ENCODE measurements at places on chromosomes 7 and 10.

- DNase-seq = no peak
Observed at GRCh38 chr7:139358541-139359365, 941 bp upstream of the LUC7L2 start.

GRCh38 chr7:70506434-70506833, 625.5 kb upstream of the GALNT17 start:
- DNase-seq = no peak

DNA sequence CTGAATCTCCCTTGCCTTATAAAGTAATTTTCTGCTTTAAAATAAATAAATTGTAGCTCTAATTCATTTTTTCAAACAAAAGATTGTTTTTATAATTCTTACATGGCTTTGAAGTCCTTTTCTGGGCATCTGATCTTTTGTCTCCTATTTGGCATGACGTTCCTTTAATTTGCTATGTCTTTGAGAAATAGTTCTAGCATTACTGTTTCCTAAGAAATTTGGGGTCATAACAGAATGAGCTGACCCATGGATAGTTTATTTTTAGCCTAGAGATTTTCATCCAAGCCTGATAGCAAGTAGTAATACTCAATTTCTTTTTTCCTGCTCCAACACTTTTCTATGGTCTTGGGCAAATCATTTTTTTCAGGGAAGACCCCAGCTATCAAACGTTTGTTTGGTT, 31.4 kb downstream of the CCDC71L start:
- no peak for DNase-seq

GRCh38 chr10:7409045-7409731, 1.6 kb downstream of the SFMBT2 start:
- DNase-seq = no peak

GRCh38 chr7:80057488-80057887, 77.1 kb upstream of the GNAI1 start:
- DNase-seq = no peak

- no peak for DNase-seq
Observed at GRCh38 chr10:79482304-79482703, 30.0 kb upstream of the EIF5AL1 start.

GRCh38 chr10:15262036-15262713, 93.7 kb upstream of the NMT2 start:
- DNase-seq = no peak

DNA sequence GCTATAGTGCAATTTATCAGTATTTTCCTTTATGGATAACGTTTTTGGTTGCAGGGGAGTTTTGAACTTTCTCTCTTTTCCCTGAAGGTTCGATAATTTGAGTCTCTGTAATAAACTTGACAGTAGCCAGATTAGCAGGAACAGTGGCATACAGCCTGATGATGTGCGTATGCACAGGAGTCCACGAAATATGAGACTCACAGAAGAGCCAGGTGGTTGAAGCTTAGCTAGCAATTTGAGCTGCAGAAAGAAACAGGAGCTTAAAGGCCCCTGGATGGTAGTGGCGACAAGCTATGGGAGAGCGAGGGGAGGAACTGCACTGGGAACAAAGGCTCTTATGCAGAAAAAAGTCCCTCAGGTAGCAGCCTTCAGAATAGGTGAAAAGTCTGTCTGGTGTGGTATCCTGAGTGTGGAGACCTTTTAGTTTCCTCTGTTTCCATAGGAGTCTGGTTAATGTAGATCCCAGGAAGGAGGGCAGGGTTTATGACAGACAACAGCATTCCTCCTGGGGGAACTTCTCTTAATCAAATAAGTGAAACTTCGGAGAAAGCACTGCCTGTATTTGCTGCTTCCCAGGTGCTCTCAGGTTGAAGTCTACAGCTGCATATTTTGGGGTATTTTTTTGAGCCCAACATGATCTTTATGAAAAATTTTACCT, 32.7 kb downstream of the FANK1 start:
- DNase-seq = no peak

- no peak for DNase-seq
Observed at GRCh38 chr10:132742837-132743194, 43.1 kb downstream of the NKX6-2 start.

DNA sequence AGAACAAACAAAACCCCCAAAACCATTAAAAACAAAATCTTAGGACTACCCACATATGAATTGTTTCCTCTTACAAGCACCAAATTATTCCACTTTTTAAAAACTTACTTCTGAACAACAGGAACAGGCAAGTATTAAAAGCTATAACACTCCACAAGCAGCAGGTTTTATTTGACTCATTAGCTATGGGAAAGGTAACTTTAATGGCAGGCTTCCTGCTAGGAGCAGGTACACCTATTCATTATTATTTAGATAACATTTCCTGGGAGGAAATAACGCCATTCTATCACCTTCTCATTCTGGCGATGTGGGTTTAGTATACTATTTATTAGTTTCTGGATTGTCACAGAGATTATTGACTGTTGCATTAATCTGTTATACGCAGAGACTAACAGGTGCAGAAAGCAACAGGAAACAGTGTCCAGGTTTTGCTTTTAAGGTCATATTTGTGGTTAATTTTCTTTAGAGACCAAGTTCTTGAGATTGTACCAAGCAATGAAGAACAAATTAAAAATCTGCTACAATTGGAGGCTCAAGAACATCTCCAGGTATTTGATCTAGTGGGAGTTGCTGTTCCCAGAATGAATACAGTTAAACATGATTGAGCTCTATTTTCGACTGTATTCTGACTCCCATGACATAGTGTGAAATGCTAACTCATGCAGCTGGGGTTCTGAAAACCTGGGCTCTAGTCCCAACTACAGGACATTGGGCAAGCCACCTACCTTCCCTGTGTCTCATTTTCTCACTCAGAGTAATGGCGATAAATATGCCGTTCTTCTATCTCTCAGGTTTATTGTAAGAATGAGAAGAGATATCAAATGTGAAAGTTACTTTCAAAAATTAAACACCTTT, 2.0 kb downstream of the CPA2 start:
- no peak for DNase-seq

DNA sequence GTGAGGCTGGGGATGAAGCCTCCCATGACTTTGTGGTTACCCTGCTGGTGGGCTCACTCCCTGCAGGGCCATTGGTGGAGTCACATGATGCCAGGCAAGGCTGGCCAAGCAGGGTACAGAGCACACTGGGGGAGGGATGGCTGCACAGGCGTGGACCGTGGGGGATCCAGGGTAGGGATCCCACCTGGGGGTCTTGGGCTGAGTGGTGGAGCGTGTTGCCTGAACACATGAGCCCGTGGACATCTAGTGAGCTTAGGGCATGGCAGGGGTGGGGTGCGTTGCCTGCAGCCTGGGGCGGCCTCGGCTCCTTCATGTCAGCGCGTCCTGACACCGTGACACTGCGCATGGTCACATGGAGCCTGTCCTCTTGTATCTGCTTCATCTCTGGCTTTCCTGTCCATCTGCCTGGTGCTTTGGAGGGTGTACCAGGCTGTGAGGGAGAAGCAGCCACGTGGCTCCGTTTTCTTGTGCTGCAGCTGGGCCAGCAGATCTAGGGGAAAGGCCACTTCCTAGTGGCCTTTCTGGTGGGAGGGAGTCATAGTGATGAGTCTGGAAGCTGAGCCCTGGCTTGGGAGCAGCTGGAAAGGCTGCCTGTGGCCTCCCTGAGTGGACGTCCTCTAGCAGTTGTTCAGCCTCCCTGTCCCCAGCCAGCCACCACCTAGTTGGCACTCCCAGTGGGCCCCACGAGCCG, 96.2 kb downstream of the LHPP start:
- no peak for DNase-seq

DNA sequence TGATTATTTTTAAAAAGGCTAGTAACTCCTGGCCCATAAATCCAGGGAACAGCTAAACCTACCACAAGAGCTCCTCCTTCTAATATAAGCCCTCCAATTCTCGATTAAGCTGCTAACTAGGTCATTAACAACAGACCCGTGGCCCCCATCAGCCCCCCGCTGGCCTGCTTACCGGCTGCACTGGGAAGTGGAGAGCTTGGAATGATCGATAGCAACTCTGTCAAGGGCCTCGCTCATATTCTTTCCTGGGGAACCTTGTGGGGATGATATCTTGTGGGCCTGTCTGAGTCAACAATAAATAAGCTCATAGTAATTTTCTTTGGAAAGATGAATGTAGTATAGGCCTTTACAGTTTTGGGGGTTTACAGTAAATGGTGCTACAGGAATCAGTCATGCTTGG, 353.5 kb downstream of the TCERG1L start:
- DNase-seq = no peak

- no peak for DNase-seq
Observed at GRCh38 chr7:69367780-69368179, 230.5 kb upstream of the AUTS2 start.

DNA sequence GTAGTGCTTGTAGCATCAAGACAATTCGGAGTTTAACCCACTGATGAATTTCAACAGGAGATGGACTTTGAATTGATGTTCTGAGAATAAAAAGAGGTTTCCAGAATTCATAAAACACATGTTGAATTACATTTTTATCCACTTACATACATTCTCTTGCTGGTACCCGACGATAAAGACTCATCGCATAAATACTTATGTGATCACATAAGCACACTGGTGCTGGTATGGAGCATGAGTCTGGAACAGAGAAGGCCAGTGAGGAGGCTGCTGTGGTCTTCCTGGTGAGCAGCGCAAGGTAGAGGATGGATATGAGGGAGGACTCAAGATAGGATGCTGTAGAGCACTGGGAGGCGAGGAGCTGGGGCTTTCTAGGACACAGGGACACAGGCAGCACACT, 109.0 kb downstream of the RNF216 start:
- no peak for DNase-seq

DNA sequence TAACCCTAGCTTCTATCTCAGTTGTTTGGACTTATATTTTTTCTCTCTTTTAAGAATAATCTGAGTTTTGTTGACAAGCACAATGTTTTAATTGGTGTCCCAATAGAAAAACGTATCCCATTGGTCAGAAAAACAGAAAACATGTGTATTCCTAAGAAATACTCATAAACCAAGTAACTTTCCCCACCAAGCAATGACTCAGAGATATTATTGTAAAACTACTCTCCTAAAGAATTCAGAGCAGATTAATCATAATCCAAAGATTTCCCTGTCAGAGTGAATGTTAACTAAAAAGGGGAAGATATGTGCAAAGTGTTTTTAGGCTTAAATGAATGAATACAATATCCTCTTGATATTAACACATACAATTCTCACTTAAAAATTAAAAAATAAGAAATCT, 29.4 kb upstream of the MBL2 start:
- no peak for DNase-seq

DNA sequence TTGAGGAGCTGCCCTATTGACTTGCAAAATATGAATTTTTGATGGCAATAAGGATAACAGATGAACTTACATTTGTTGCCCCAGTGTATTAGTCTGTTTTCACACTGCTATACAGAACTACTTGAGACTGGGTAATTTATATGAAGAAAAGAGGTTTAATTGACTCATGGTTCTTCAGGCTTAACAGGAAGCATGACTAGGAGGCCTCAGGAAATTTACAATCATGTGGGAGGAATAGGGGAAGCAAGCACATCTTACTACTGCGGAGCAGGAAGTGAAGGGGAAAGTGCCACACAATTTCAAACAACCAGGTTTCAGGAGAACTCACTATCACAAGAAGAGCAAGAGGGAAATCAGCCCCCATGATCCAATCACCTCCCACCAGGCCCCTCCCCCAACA, 57.9 kb downstream of the ZNF22 start:
- no peak for DNase-seq

GRCh38 chr10:84706875-84707274, 378.5 kb downstream of the CCSER2 start:
- no peak for DNase-seq

DNA sequence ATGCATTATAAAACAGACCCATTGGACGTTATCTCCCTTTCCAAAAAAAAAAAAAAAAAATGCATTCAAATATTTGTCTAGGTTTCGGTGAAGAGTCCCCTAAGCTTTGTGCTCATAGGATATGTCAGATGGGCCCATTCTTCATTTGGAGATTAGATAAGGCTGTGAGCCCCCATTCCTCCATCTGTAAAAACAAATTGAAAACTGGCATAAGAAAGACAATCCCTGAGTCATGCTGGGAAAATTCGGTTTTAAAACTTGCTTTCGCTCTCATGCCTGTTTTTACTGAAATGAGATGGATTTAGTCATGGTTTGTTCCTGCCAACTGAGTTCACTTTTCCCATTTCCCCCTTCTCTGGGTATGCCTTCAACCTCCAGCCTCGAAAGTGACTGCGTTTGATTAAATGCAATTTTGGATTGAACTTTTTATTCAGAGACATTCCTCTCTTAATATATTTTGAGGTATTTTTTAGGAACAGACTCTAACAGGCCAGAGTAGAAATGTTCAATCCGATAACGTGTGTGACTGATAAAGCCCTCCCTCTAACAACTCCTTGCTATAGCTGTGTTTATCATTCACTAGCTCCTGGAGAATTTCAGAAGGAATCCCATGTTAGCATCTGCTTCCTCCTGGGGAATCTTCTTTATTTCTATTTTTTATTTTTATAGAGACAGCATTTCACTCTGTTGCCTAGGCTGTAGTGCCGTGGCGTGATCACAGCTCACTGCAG, 190.9 kb upstream of the LYZL2 start:
- no peak for DNase-seq

- no peak for DNase-seq
Observed at GRCh38 chr7:11130012-11130411, 156.3 kb downstream of the PHF14 start.

- DNase-seq = no peak
Observed at GRCh38 chr7:53656881-53657280, 621.4 kb downstream of the POM121L12 start.

- DNase-seq = no peak
Observed at GRCh38 chr7:37918526-37918925, 1.9 kb upstream of the SFRP4 start.

DNA sequence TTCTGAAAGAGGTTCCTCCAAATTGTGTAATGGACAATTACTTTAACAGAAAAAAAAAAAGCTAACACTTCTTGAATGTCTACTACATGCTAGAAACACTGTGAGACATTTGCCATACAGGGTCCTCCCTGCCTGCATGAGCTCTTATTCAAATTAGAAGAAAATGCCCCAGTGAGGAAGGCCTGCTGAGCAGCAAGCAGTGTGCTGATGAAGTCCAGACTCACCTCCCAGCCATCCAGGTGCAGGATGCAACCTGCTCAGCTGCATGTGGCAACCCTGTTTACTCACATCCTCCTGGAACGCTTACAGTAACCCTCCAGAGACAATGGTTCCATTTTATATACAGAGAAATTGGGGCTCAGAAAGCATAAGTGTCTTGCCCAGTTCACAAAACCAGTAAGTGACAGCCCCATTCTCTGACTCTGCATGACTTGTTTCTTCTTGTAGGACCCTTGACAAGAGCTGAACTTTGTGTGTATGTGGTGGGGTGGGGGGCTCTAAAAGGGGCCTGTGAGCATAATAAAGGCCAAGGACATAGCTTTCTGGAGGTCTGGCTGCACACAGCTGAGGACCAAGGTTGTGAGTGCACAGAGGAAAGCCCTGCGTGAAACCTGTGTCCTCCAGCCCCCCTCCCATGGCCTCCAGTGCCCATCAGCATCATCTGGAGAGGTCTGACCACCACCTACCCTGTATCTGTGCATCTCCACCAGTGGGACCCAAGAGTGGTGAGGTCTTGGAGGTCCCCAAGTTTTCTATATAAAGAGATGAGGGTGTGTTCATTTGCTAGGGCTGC, 387.8 kb downstream of the GRID1 start:
- DNase-seq = no peak

All from stimulated activated CD8-positive, alpha-beta memory T cell treated with anti-CD3 and anti-CD28 coated beads, Interleukin-12 subunit alpha, Interleukin-12 subunit beta, amount 100 ng/mL, for 1 hour (primary cell).